ENCODE measurements at places on chromosomes 16 and 17.

DNA sequence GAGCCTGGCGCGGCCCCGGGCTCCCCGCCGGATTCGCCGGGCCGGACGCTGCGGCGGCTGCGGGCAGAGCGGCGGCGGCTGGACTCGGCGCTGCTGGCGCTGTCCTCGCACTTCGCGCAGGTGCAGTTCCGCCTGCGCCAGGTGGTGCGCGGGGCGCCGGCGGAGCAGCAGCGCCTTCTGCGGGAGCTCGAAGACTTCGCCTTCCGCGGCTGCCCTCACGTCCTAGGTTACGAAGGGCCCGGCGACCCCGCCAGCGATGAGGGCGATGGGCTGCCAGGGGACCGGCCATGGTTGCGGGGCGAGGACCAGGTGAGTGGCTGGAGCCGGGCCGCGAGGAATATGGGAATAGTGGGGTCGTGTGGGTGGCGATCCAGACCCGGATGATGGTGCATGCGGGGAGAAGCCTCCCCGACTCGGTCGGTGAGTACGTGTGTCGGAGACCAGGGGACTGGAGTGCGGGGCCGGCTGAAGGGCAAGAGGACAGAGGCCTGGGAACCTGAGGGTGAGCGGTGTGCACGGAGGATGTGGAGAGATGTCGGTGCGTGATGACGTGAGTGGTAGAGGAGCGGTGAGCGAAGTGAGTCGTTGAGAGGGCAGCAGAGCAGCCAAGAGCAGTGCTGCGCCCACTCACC lies 517 bp downstream of the RUNDC1 start:
- peak; percentile 63 for DNase-seq

DNA sequence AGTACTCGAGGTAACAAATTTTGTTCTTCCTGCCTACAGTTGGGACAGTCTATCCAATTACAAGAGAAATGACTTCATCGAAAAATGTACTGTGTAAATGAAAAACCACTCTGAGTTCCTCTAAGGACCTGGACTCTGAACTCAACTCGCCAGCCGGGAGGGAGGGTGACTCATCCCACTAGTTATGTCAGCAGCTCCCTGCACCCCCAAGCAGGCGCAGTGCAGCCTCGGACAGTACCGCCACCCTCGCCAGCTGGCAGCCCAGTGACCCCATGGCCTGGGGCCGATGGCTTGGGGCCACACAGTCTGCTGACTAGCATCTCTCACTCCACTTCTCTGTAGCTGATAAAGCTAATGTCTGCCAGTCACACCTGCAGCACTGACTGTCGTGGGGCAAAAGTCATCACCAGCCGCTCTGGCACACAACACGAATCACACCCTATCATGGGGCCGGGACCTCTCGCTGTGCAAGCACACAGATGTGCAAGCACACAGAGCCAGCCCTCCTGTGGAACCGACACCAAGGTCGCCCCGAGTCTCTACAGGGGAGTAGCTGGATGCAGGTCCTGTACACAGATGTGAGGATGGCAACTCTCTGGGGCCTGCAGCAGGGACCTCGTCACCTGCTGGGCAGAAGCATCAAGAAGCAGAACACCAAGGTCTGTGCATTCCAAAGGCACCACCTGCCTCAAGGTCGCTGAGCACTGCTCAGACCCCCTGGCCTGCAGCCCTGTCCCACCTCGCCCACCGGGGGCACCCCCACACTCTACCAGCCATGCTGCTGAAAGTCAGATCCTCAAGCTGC lies 5.7 kb downstream of the CSNK1D start:
- DNase-seq: no peak

DNA sequence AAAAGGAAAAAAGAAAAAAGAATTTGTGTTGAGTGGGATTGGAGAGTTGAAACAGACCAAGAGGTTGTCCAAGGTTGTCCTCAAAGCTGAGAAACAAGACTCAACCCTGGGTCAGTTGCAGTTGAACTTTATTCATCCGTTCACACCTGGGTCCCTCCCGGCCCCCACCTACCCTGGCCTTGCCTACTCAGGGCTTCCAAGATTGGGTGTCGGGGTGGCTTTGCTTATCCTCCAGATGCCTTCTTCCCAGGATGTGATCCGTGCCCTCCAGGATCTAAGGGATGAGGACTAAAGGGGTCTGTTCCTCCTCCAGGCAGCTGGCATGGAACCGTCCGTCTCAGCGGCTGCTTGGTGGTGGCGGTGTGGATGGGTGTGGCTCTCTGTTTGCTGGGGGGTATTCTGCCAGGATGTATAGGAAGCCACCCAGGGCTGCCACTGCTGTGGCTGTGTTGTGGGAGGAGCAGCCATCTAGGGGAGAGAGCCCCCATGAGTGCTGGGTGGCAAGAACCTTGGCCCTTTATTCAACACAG lies 10.3 kb upstream of the NAGPA start:
- DNase-seq: no peak

GRCh38 chr17:57160624-57161023 lies 75.6 kb downstream of the AKAP1 start:
- DNase-seq: no peak

DNA sequence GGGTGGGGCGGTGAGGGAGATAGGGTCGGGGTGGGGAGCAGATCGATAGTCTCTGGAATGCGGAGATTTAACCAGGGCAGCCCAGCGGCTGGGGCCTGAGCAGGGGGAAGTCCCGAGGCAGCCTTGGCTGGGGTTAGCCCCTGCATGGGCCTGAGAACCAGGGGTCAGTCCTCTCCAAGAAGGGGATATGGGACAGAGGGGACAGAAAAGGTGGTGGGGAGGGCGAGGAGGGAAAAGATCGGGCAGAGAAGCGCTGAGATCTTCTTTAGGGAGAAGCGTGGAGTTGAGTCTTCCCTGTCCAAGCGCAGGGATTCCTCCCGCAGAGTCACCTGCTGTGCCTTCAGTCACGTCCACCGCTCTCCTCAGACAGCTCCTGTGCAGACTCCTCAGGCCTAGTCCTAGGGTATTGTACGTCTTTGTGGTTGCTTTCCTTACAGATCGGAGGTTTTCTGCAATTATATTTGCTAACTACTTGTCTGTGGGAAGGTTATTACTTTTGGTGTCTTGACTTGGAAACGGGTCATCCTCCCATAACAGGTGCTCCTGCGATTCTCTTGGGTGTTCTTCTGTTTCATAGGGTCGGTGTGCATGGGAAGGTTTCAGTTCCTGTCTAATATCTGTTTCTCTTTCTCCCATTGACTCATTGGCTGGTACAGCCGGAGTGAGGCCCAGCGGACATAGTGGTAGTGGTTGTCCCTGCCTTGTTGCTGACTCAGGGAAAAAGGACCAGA lies 952 bp downstream of the CD300A start:
- DNase-seq: no peak

DNA sequence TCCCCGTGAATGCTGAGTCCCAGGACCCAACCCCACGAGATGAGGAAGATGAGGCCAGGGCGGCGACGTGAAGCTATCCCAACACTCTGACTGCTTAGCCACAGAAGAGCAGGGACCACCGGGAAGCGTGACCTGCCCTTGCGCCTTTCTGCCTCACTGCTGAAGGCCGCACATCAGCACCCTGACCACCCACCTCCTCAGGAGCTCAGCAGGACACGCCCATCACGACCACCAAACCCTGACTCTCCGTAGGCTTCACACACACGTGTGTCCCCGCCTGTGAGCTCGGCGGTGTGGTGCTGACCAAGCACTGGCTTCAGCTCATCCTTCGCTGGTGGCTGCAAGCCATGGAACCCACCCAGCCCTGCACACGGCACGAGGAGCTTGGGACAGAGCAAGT lies 97.8 kb downstream of the ZNF778 start:
- no peak for DNase-seq

DNA sequence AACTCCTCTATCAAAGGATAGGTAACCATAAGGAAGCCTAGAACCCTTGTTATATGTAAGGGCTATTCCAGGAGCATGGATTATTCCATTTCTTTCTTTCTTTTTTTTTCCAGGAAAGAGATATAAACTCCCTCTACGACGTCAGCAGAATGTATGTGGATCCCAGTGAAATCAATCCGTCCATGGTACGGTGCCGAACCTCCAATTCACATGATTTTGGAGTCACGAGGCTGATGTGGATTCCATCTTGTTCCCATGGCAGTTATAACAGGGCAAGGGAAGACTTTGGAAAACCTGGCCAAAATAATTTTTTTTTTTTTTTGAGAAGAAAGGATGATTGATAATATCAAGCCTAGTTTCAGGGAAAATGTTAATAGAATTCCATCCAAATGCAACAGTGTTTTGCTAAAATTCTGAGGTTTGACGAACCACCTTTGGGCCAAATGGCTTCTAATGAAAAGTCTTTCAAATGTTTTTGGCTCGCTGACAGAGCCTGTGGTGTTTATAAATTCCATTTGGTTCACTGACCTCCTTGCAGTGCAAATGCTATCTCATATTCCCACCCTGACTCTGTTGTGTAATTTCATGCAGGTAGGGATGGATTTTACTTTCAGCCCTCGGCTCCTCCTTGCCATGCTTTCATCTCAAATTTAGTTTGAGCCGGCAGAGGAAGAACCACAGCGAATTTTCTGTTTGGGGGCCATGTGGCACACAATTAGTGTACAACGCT lies 90.0 kb downstream of the SDR42E1 start:
- DNase-seq: no peak

GRCh38 chr17:6558932-6559752 lies 2.8 kb upstream of the PITPNM3 start:
- no peak for DNase-seq

GRCh38 chr16:3511286-3512180 lies 10.7 kb downstream of the CLUAP1 start:
- DNase-seq: no peak

- DNase-seq: no peak
Observed at GRCh38 chr17:34423978-34424813, 61.2 kb upstream of the CCL1 start.

GRCh38 chr16:73864868-73865267 lies 431.7 kb upstream of the PSMD7 start:
- no peak for DNase-seq

DNA sequence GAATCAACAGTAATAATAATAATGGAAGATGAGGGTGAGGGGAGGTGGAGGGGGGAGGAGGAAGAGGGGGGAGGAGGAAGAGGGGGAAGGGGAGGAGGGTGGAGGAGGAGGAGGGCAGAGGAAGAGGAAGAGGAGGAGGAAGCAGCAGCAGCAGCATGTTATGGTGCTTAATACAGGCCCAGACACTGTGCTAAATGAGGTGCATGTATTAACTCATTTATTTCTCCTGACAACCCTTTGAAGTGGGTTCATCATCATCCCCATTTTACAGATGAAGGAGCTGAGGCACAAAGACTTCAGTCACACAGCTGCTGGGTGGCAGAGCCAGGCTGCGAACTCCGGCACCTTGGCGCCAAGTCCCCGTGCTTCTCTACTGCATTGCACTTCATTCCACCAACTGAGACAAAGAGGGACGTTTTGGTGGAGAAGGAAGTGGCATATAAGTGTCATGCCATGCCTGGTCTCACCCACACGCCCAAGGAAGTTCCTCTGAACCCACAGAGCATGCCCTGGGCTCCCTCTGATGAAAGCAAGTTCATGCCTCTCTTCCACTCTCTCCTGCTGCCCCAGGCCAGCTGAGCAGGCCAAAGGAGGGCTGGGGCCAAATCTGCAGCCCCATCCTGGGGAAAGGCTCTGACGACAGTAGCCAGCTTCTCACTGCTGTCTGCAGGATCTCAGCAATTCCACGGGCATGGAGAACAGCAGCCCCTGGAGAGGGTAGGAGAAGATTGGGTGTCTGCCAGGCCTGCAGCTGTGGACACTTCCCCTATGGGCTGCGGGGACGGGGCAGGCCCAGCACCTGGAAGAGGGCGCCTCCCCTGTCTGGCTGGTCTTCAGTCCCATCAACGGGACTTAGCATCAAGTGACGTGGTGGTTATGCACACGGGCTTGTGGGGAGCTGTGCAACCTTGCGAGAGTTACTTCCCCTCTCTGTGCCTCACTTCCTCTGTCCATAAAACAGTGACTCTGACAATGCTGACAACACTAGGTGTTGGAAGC lies 21.8 kb downstream of the XYLT1 start:
- DNase-seq: no peak

DNA sequence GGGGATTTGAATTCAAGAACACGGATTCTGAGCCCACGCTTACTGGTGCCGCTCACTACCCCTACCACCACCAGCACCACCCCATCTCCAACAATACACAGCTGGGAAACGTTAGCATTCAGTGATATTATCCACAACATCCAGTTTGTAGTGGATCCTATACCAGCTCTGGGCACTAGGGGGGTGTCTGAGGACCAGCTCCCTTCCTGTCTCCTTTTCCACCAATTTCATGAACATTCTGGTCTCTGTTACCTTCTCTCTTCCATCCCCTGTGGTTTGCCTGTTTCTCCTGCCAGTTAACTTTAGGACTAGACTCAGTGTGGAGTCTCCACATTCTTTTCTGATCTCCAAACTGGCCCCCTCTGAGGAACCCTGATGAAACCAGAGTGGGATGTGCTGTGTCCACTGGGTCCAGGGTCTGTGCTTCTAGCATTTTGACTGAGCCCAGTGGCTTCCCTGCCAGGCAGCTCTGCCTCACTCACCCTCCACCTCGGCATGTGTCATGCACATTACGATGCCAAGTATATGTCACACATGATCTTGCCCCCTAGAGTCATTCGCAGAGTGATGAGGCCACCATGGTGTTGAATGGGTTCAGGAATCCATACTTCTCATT lies 187.0 kb upstream of the CDH13 start:
- DNase-seq: no peak

GRCh38 chr16:27431773-27432532 lies 30.0 kb downstream of the IL21R start:
- DNase-seq: no peak

DNA sequence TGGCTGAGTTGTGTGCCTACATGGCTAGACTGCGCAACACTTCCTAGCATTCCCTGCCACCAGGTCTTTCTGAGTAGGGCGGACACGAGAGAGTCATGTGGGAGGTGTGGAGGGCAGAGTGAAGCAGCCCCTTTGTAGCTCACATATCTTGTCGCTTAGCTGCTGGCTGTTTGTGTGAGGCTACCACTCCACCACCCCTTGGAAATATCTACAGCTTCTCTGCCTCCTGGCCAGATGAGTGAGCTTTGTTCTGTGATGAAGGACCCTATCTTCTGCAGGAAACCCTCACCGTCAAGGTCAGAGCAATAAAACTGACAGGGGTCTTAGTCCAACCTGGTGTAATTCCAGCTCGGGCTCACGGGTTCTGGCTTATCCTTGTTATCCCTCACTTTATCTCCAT lies 232.1 kb upstream of the ASIC2 start:
- no peak for DNase-seq
